Stimulated activated CD8-positive, alpha-beta memory T cell treated with anti-CD3 and anti-CD28 coated beads, Interleukin-15, amount 100 ng/mL, for 4 hours (primary cell): ENCODE measurements at places on chromosomes 7 and 10.

- DNase-seq = no peak
Measured at GRCh38 chr7:157819455-157819807, 482.6 kb downstream of the DNAJB6 start.

DNA sequence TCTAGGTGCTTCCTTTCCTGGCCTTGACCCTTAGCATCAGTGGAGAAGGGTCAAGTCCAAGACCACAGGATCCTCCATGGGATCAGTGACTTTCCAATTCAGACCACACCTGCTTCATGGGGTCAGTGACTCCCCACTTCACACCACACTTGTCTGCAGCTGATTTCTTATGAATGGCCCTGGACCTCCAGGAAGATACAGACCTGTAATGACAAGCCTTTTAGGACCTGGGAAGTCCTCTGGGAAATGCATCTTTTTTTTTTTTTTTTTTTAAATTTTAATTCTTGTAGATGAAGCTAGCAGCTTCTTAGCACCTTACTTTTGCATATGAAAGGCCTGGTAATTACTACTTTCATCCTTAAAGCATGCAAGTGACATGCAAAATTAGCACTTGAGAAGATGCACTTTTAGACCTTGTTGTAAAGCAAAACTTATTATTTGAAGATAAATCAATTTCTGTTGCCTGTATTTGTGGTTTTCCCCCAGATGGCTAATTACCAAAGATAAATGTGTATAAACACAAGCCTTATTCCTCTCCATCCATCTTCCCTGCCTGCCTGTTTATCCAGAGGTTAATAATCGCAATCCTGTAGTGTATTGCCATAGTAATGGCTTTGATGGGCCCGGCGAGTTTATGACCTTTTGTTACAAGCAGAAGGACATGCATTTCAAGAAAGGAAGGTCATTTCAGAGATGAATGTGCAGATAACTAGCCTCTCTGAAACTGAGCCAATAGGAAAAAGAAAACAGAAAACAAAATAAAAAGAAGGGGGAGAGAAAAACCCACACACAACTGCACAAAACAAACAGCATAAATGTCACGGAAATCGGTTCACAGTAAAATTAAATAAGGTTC lies 1018.7 kb downstream of the TYW1 start:
- no peak for DNase-seq

DNA sequence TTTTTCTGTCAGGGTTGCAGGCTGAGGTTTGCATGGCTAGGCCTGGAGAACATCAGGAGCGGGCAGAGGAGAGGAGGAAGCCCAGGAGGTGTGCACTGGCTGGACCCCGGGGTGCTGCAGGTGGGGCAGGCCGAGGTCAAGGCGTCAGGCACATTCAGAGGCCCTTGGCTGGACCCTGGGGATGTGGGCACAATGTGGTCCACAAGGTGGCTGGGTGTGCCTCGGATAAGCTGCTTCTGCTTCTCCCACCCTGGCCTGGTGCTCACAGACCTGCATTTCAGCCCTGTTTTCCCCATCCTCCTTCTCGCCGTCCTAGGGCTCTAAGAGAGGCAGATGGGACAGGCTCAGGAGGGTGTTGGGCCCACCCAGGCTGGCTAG lies 108.2 kb downstream of the ADCY1 start:
- DNase-seq = no peak

GRCh38 chr10:75540981-75541380 lies 109.6 kb downstream of the LRMDA start:
- DNase-seq = no peak

GRCh38 chr7:156819733-156820295 lies 73.2 kb downstream of the LMBR1 start:
- no peak for DNase-seq

GRCh38 chr10:125984865-125985495 lies 88.6 kb downstream of the FANK1 start:
- DNase-seq = no peak

GRCh38 chr10:49187950-49188761 lies at the start of gene TMEM273:
TSS of gene TMEM273 (minus strand) at chr10:49188391. CDS start at chr10:49188336, 55 bp downstream.
- DNase-seq = no peak

DNA sequence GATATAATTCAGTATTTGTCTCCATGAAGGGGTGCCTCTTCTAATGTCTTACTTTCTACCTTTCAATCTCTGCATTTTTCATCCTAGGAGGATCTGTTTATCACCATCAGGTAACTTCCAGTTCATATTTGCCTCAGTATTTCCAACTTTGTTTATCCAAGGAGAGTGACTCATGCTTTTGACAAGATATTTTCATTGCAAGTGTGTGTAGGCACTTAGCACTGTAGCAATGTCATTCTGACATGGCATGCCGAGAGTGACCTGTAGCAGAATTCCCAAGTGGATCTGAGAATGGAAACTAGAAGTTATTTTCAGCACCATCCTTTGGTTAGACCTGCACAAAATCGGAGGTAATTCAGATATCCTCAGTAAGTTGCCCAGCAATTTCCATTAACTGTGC lies 129.9 kb downstream of the INHBA start:
- DNase-seq = no peak

- no peak for DNase-seq
Measured at GRCh38 chr10:93006435-93007039, 54.1 kb upstream of the CYP26C1 start.

- no peak for DNase-seq
Measured at GRCh38 chr10:126868371-126868770, 36.9 kb upstream of the DOCK1 start.

- DNase-seq = no peak
Measured at GRCh38 chr10:66455304-66455703, 470.5 kb upstream of the LRRTM3 start.

DNA sequence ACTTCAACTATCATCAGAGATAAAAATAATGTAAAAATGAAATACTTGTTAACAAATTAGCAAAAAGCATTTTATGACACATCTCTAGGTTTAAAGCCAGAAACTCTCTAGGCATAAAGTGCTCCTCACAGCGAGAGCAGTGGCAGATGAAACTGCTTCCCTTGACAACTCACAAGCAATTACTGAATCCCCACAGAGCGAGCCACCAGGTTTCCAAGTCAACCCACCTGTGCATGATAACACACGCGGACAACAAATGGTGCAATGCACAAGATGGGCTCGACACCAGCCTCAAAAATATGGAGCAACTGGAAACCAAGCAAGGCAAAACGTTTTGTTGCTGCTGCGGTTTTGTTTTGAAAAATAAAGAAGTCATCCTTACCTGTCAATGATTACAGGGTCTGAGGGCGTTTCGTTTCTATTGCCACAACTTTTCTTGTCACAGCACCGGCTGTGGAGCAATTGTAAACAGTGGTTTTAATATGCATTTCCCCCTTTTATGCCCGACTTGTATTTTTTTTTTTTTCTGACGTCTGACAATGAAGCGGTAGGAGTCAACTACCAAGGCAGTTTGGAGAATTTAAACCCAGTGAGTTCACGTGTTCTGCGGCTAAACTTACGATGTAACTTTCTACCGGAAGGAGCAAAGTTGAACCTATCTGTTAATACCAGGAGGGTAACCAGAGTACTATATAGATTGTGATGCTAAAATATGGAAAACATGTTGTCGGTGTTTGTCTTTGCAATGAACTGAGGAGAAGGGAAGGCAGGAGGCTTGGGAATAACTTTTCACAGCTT lies 7.0 kb downstream of the EBF3 start:
- DNase-seq = no peak
